ENCODE measurements at places on chromosomes 7 and 10.

- DNase-seq = peak; percentile 5
Measured at GRCh38 chr7:120554960-120555571, 282.1 kb downstream of the KCND2 start.

- no peak for DNase-seq
Measured at GRCh38 chr7:117716707-117717299, 156.4 kb downstream of the CTTNBP2 start.

DNA sequence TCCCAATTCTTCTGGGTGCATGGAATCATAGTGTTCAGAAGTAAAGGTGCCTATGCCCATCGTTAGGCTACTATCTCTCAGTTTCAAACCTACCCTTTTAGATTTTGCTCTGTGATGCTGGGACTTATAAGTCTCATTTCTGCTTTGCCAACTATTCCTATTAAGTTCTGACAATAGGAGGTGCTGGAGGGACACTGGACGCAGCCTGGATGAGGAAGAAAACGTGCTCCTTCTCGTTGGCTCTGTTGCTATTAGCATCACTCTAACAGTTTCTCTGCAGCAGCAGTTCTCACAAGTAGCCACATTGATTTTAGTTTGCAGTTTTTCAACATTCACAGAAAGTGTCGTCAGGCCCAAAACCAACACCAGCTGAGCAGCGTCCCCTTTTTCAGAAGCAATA, 72.4 kb downstream of the ABCC2 start:
- DNase-seq = no peak

DNA sequence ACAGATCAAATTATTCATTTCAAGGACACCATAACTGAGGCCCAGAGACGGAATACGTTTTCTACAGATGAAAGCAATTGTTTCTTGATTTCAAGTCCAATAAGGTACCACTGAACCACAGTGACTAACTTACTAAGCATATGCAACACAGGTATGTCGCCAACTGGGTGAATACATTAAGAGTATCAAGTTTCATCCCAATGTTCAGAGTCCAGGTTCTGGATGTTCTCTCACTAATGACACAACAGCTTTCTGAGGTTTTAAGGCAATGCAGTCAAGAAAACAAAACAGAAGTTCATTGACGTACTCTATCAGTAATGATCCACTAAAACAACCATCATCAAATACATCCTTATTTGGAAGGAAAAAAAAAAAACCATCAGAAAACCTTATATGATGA, 35.8 kb downstream of the NSUN6 start:
- no peak for DNase-seq

GRCh38 chr7:139600306-139600705, 76.8 kb downstream of the CLEC2L start:
- DNase-seq = no peak

- no peak for DNase-seq
Measured at GRCh38 chr7:122618585-122619189, 80.2 kb downstream of the RNF133 start.

DNA sequence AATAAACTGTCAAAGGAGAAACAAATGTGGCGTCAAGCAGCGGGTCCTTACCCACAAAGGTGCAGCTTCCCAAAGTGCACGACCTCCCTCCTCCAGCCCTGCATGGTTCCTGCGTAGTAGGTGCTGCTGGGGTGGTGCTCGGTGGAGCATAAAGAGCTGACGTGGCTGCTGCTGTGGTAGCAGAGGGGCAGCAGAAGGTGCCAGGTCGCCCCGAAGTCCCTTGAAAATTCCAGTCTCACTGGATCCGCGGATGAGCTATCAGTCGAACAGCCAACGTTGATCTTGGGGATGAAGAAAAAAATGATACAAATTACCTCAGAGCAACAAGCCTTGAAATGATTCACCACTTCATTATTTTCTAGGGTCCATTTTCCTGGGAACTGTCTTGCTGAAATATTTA, 105.0 kb upstream of the SLC26A5 start:
- no peak for DNase-seq

DNA sequence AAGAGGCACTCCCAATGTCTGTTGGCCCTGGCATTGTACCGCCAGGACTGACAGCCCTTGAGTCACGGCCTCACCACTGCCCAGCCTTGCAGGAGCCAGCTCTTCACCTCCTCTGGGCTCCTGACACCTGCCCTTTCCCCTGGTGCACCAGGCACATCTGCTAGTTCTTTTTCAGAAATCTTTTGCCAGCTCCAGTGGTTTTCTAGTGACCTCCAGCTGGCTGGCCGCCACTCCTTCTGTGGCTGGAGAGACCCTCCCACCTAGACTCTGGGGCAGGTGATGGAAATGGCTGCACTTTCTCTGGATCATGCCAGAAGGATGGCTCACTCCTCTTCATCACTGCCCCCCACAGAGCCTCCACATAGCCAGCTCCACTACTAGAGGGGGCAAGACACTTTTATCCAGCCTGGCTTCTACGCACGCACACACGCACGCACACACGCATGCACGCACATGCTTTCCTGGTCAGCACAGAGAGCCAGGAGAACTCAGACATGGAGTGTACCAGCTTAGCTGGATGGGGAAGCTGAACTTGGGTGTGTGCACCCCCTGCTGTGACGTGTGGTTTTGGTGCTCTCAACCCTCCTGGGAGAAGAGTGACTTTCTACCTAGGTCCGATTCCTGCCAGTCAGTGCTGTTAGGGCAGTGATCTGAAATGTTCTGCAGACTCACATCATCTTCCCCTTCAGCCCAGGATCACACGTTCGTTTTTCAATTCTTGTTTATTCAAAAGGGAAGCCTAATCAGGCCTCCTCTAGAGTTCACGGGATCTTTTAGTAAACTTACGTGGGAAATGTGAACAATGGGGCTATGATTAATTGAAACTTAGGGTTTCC, 222.0 kb downstream of the PRPF18 start:
- DNase-seq = no peak

- no peak for DNase-seq
Measured at GRCh38 chr7:139065323-139065722, 29.5 kb upstream of the ZC3HAV1L start.

- DNase-seq = no peak
Measured at GRCh38 chr10:132538790-132539421, 1.3 kb downstream of the INPP5A start.

DNA sequence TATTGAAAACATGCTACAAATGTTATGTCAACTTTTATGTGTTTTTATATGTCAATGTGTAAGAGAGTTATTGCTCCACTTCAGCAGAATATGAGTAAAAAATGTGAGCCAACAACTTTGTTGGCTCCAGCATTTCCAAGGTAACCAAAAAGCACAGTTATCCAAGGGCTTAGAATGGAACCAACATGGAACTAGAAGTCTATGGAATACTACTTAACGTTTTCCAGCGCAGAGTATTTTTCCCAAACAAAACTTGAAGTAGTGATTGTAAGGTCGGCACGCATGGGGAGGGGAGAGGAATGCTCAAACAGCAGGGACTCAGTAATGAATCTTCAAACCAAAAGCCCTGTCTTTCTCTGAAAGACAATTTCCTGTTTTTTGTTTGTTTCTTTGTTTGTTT, 45.0 kb upstream of the TSPAN13 start:
- no peak for DNase-seq

DNA sequence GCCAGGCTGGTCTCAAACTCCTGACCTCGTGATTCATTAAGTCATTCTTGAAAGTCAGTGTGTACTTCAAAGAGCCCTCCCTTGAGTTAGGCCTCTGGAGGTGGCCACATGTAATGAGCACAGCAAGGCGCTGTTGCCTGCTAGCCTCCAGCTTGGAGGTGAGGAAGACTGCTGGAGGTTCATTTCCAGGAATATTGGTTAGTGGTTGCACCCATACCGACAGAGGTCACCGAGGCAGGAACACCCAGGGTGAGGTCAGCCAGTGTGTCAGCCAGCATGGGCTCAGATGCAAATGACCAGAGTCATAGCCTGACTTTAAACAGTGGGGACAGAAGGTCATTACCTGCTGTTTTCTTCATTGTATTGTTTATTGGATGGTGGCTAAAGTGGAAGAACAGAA, 85.0 kb downstream of the PLPP4 start:
- no peak for DNase-seq

DNA sequence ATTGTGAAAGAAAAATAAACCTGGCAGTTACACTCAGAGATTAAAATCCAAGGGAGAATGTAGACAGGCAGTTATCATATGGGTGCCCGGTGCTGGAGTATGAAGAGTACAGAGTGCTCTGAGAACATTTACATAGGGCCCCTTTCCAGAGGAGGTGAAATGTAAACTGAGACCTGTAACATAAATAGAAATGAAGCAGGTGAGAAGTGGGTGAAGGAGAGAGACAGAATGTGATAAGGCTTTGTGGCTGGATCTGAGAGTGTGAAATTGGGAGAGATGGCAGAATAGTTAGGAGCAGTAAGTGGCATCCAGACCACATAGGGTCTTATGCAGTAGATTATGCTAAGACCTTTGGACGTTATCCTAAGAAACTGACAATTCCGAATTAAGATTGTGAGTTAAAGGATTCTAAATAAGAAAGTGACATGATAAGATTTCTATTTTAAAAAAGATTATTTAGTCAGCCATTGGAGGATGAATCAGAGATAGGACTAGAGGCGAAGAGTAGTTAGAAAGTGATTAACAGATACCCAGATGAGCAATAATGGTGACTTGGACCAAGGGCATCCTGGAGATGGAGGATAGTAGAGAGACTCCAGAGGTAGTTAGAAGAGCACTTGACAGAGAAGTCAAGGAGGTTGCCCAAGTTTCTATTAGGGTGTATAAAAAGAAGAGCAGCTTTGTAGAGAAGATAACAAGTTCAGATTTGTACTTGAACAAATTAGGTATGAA, 36.7 kb downstream of the DNAH11 start:
- DNase-seq = no peak

DNA sequence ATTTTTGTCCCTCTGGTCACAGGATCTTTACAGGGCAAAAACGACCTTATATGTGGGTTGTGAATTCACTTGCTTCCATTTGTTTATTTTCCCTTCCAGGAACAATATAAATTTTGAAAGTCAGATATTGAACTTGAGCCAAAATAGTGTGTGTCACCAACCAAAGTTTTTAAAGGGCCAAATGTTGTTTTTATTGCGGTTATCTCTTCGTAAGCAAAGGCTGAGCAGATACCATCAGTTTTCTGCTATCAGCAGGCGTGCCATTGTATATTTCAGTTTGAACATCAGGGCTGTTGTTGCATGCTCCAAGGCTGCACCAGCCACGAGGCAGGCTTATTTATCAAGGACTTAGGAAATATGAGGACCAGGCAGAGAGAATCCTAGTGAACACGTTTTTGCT, 160.3 kb downstream of the PAXIP1 start:
- no peak for DNase-seq

GRCh38 chr7:157006829-157007469, 3.5 kb downstream of the MNX1 start:
- no peak for DNase-seq

GRCh38 chr7:154628556-154628955, 374.4 kb downstream of the PAXIP1 start:
- DNase-seq = no peak

GRCh38 chr7:107615910-107616680, 36.0 kb downstream of the BCAP29 start:
- DNase-seq = no peak

- no peak for DNase-seq
Measured at GRCh38 chr10:13648425-13648824, 61.7 kb downstream of the PRPF18 start.

- no peak for DNase-seq
Measured at GRCh38 chr7:117090791-117091190, 137.5 kb downstream of the ST7 start.

DNA sequence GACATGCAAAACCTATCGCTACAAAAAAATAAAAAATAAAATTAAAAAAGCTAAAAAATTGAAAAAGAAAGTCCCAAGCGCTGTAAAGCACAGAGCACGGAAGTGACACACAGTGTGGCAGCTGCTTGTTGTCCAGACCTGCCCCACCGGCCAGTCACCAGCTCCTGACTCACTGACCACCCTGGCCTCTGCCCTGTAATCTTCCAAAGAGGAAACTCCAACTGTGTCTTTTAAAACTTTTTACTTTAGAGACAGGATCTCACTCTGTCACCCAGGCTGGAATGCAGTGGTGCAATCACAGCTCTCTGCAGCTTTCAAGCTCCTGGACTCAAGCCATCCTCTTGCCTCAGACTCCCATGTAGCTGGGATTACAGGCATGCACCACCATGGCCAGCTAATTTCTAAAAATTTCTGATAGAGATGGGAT, 23.6 kb downstream of the GNA12 start:
- DNase-seq = no peak

DNA sequence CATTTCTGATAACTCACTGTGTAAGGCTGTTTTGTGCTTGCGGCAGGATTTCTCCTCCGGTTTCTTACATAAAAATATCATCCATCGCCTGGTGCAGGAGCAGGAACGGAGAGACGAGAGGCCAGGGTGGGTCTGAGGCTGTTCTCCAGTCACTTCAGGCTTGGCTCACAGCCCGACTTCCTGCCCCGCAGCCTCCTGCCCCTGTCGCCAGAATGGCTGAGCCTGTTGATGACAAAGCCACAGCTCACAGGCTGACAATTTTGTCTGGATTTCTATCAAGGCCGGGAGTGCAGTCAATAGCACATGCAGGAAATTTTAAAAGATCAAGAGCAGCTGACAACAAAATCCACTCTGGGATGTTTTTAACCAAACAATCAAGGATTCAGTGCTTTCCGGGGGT, 229.7 kb upstream of the ZNF32 start:
- no peak for DNase-seq

- no peak for DNase-seq
Measured at GRCh38 chr7:12640299-12641096, 46.9 kb upstream of the ARL4A start.

DNA sequence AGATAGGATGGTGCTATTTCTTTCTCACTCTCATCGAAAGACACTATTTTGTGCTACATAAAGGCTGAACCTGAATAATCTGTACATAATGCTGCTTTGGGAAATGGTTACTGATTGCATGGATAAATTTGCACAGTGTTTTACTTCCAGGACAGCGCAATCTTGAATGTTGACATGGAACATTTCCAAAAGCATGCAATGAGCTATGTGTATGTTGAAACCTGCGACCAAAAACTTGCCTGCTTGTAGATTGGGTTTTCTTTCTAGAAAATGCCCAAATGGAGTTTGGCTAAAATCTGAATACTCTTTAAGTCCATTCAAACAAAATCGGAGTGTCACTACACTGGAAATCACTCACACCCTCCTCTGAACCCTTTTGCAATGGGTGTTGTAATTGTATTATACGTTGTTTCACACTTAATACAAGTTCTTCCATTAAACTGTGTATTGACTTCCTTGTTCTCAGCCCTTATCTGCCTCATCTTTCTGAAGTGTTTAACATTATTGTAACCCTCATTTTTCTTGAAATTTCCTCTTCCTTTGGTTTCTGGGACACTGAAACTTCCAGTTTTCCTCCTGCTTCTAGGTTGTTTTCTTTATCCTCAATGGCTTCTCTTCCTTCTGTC, 73.7 kb upstream of the CAPZA2 start:
- no peak for DNase-seq
